ENCODE measurements at places on chromosomes 7 and 10.

DNA sequence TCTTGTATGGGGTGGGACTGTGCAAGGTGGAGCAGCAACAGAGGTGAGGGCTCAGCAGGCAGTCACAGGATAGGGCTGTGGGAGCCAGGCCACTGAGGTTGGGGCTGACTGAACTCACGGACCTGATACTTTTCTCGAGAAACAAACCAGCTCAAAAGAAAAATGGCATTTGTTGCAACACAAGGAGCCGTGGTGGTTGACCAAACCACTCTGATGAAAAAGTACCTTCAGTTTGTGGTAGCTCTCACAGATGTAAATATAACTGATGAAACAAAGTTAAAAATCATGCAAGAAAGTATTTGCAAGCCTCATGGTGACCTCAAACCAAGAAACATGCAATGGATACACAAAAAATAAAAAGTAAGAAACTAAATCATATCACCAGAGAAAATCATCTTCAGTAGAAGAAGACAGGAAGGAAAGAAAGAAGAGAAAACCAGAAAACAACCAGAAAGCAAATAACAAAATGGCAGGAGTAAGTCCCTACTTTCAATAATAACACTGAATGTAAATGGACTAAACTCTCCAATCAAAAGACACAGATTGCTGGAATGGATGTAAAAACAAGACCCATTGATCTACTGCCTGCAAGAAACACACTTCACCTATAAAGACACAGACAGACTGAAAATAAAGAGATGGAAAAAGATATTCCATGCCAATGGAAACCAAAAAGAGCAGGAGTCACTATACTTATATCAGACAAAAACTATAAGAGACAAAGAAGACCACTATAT, 48.9 kb upstream of the DUSP5 start:
- no peak for DNase-seq

DNA sequence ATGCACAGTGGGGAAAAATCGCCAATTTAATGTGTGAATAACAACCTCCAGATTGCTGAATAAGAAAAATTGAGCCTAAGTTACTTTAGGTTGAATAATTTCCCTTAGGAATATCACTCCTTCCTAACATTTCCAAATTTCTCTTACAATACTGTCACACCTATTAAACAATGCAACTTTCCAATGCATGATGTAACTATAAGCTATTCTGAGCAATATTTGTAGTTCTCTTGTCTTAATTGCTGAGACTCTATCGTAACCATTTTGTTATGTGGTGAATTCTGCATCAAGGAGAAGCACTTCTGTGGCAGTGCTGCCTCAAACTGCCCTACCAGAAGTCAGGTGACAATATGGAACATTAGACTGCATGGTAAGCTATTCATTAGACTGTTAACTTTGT, 386.7 kb upstream of the LRRN3 start:
- DNase-seq: no peak

- no peak for DNase-seq
Measured at GRCh38 chr10:49760789-49761188, 1.3 kb downstream of the OGDHL start.

DNA sequence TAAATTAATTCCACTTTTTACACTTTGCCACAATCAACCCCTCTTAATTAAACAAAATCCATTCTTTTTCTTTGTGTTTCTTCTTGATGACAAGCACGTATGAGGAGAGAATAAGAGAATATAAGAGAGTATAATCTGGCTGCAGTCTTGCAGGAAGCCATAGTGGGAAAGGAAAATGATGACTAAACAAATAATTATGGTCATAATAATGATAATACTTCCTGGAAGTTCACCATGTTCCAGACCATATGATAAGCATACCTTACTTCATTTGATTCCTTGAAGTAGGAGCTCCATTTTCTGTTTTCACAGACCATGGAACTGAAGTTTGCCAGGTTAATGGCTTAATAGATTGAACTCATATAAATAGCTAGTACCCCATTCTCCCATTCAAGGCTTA, 237.8 kb downstream of the SEMA3D start:
- no peak for DNase-seq

GRCh38 chr7:121385800-121386179, 10.3 kb downstream of the FAM3C start:
- DNase-seq: peak; percentile 61

DNA sequence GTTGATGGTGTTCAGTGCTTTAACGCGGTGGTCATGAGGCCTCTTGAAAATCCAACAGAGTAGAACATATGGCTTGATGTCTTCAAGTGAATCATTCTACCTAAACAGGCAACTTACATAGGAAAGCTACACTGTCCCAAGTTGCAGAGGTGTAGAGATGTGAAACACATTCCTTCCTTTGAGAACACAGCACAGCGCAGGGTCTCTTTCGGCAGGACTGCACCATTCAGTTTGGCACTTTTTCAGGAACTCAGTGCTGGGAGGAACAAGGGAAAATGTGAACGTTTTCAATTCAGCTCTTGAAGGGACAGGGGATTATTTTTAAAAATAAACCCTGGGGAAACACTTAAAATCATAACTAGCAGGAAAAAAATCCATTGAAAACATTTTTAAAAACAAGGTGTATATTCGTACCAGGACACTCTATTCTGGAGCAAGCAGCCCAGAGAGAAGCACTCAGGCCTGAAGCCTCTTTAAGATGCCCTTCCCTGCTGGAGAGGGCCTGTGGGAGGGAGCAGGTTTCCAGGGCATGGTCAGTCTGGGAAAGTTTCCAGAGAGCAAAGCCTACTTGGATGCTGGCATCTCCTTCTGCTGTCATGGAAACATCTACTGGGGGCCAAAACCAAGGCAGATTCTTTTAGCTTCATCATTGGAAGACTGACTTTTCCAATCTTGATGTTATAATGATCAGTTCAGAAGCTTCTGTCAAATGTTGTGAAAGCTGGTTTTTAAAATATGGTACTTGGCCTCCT, 60.4 kb upstream of the NPVF start:
- DNase-seq: peak; percentile 63

GRCh38 chr7:107676249-107676648, 15.6 kb downstream of the SLC26A4 start:
- DNase-seq: no peak

DNA sequence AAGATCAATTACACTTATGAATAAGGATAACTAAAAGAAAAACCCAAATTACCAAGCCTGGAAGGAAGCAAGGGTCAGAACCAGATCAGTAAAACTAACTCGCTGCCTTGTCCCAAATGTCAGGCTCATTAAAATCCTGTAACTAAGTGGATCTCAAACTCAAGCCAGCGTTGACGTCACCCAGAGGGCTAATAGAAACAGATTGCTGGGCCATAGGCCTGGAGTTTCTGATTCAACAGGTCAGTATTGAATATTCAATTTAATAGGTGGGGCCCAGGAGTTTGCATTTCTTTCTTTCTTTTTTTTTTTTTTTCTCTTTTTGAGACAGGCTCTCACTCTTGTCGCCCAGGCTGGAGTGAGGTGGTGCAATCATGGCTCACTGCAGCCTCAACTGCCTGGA, 397.0 kb downstream of the CALN1 start:
- DNase-seq: no peak

DNA sequence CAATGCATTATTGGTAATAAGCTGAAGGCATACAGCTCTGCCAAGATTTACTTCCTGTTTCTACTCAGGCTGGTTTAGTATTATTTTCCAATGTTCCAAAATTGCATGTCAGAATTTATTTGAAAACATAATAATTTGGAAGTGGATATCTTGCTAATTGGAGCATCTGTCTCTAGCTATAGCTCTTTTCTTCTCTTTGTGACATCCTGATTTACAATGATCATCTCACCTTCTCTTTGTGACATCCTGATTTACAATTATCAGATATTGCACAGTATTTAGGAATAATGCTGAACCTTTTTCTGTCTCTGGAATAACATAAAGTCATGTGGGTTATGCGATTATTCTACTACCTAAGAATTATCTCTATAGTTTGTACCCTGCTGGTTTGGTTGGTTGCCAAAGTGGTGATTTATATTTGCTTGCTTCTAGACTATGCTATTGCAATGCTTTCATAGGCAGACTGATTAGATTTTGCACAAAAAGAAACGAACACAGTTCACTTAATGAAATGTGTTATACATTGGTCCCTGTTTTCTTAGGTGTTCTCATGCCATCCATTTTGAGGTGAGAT, 44.3 kb upstream of the CABCOCO1 start:
- peak; percentile 47 for DNase-seq

GRCh38 chr10:113576852-113577251, 24.0 kb downstream of the HABP2 start:
- DNase-seq: no peak

DNA sequence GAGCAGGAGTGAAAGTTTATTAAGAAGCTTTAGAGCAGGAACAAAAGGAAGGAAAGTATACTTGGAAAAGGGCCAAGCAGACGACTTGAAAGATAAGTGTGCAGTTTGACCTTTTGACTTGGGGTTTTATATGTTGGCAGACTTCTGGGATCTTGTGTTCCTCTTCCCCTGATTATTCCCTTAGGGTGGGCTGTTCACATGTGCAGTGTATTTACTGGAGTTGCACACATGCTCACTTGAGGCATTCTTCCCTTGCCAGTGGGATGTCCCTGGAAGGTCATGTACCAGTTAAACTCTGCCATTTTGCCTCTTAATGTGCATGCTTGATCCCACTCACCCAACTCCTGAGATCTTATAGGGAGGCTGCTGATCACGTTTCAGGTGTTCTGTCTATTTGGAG, 23.4 kb upstream of the ARHGAP12 start:
- no peak for DNase-seq

- no peak for DNase-seq
Measured at GRCh38 chr7:44762726-44763522, 14.3 kb downstream of the ZMIZ2 start.

GRCh38 chr10:70682920-70683600, 10.8 kb downstream of the ADAMTS14 start:
- no peak for DNase-seq

GRCh38 chr7:156560075-156560474, 80.5 kb upstream of the RNF32 start:
- no peak for DNase-seq

- DNase-seq: no peak
Measured at GRCh38 chr10:13271552-13272163, 28.2 kb downstream of the PHYH start.

- DNase-seq: no peak
Measured at GRCh38 chr7:2913760-2914387, 69.8 kb upstream of the GNA12 start.

DNA sequence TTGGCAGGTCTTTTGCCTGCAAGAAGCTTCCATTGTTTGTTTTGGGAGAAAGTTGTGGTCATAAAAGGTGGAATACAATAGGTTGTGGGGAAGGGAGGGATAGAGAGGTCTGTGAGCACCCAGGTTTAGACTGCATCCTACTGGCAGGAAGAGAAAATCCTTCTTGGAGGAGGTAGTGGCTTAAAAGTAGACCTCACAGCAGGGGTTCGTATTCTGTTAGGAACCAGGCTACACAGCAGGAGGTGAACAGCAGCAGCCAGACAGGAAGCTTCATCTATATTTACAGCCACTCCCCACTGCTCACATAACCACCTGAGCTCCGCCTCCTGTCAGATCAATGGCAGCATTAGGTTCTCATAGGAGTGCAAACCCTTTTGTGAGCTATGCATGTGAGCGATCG, 245.3 kb downstream of the NSUN6 start:
- no peak for DNase-seq

GRCh38 chr10:119893074-119893473, 544 bp downstream of the SEC23IP start:
- no peak for DNase-seq

DNA sequence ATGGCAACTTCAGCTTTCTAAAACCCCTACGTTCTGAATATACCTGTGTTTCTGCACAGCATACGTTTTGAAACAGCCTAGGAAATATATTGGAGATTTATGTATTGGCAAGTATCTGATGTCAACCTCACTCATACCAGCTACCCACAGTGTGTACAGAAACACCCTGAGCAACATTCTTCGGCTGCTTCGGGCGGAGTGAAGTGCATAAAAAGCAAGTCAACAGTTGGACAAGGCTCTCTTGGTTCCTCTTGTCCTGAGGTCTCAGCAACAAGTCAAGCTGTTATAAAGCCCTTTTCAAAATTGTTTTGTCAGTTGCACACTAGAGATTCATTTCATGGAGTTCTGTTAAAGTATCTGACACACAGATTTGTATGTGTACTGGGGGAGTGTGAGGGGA, 40.0 kb upstream of the PAPSS2 start:
- no peak for DNase-seq

- no peak for DNase-seq
Measured at GRCh38 chr10:119351189-119351588, 143.8 kb downstream of the GRK5 start.

- no peak for DNase-seq
Measured at GRCh38 chr10:115895166-115895565, 377.8 kb downstream of the GFRA1 start.

GRCh38 chr10:94738588-94738987, 23.9 kb upstream of the CYP2C19 start:
- no peak for DNase-seq

DNA sequence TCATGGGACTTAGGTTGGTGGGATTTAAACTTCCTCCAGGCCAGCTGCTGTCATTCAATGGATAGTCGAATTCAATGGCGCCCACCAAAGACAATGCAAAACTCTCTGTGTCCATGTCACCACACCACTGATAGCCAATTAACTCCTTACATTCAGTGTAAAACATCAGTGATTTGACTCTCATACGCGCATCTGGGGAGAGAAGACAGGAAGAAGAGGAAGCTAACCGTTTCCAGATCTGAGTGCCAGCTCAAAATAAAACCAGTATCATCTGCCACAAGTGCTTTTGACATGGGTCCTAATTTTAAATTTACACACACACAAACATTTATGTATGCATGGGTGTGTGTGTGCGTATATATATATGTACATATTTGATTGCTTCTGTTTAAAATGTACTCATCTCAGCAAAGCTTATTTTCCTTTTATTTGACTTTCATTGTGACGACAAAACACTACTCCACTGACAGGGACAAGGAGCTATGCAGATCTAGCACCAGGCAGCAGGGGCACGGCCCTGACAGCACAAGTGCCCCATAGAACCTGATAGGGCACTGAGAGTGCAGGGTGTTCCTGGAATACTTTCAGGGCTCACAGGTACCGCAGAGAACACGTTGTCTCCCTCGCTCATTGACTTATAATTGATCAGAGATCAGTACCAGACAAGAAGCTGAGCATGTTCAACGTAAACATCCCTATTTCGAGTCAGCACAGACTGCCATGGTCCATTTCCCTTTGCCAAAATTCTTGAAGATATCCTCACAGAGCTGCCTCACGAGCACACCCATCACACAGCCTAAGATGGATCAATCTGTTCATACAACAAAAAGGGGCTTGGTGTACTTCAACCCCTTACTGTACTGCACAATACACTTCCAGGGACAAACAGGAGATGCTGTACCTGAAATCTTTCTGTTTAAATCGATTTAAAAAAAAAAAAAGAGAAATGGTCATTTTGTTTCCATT, 176.1 kb downstream of the COBL start:
- no peak for DNase-seq

- peak; percentile 26 for DNase-seq
Measured at GRCh38 chr10:102354451-102354850, 41.1 kb upstream of the NFKB2 start.

GRCh38 chr10:11404901-11405300, 206.5 kb downstream of the USP6NL start:
- no peak for DNase-seq

Data from spinal cord (tissue), 10 donors.